ENCODE measurements at places on chromosomes 16 and 17.

GRCh38 chr17:20284570-20285295 lies 182.6 kb downstream of the LGALS9B start:
- DNase-seq = no peak

- DNase-seq = no peak
These were observed 524 bp downstream of the STRADA start for GRCh38 chr17:63741143-63741407.

DNA sequence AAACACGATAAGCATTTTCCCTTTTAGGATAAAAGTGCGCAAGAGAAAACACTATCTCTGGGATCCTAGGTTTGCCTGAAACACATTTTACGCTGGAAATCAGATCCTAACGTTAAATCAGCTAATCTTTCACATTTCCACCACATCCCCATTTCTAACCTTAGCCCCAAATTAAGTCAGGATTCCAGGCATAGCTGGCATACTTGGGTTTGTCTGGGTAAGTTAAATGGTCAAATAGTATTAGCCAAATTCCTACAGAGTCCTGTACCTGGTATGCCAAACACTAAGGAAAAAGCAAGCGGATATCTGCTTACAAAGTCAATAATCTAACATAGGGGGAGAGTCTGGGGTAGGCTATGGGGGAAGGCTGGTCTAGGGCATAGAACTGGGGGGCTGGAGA lies 557.4 kb upstream of the ZFHX3 start:
- DNase-seq = no peak

DNA sequence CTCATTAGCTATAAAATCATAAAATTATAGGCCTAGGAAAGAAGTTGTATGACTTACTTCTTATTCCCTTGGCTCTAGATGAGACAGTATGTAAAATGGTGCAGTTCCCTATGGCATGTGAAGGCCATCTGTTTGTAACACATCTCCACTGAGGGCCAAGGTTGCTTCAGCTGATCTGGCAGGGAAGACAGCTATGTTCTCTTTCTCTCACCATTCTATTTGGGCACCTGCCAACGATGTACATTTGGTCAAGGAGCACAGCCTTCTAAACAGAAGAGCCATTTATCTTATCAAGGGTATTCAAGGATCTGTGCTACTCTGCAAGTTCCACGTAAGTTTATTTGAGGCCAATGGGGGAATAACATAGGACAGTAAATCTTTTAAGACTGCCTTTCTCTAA lies 129.8 kb upstream of the TOM1L1 start:
- DNase-seq = no peak

DNA sequence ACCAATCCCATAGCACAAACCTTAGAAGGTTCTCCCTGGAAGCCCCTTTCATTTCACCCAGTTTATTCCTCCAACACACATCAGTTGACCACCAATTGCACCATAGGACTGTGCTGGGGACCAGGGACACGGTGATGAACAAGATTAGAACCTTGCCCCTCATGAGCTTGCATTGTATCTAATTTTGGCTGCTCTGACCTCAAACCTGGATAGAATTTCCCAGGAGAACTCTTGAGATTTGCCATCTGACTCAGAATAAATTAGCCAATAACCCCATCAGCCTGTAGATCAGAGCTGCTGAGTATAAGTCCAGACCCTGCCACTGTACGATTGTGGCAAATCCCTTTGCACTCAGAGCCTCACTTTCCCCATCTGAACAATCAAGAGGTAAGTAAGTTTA lies 52.1 kb downstream of the CDH11 start:
- DNase-seq = no peak

GRCh38 chr17:65173284-65173793 lies 36.2 kb downstream of the RGS9 start:
- peak; percentile 38 for DNase-seq

GRCh38 chr16:80176114-80176513 lies 364.7 kb upstream of the DYNLRB2 start:
- DNase-seq = no peak

DNA sequence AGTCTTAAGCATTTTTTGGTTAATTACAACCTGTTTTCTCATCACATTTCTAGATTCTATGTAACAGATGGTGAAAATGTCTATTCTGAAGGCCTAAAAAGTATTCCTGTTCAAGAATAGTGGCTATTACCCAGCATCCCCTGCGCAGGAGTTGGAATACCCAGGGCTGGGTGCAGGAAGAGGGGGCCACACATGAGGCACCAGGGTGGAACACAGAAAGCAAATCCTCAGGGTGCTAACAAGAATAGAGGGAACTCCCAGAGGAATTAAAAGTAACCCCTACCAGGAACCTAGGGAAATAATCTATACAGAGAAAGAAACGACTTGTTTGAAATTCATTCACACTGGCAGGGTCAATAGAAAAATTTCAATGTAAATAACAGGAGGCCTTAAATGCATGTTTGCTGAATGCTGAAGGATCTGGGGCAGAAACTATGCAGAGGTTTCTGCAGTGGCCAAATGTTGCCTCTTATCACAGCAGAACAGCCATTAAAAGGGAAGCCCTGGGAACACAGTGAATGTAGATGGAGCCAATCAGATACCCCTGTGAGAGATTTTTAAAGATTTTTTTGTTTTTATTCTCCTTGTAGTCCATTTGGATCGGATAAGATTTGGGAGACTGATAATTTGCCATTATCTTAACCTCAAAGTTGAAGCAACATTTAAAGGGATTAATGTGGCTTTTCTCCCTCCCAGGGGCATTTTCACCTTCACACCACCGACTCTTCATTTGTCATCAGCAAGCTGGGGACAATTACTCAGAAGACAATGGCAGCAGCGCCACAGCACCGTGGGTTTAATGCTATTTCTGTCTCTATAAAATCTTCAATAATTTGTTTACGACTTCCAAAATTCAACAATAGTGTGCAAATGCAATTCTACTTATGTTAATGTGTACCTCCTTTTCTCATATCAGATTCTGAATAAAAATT lies 196.0 kb upstream of the PSMD7 start:
- no peak for DNase-seq

GRCh38 chr17:17782523-17783115 lies 54.2 kb downstream of the SREBF1 start:
- peak; percentile 69 for DNase-seq

DNA sequence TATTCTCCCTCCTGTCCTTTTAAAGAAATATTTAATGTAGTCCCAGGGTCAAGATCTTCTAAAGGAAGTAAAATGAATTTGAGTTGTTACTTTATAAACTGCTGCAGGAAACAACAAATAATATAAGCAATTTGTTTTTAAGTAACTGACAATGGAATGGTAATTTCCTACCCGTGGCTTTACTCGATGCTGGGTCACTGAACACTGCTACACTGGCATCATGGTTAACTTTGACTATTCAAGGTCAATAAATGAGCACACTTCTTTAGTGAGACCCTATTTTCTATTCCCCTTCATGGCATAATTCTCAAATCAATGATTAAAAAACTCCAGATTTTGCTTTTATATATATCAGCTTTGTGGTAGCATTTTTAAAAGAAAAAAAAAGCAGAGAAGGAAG lies 22.1 kb upstream of the ERCC4 start:
- no peak for DNase-seq

GRCh38 chr17:7307686-7308624 lies 527 bp downstream of the EIF5A start:
- no peak for DNase-seq

- no peak for DNase-seq
These were observed 25.9 kb upstream of the EFCAB13 start for GRCh38 chr17:47297661-47298400.

GRCh38 chr17:39867084-39867879 lies 720 bp upstream of the ZPBP2 start:
- no peak for DNase-seq

GRCh38 chr16:87170310-87170709 lies 146.9 kb downstream of the C16orf95 start:
- DNase-seq = no peak

DNA sequence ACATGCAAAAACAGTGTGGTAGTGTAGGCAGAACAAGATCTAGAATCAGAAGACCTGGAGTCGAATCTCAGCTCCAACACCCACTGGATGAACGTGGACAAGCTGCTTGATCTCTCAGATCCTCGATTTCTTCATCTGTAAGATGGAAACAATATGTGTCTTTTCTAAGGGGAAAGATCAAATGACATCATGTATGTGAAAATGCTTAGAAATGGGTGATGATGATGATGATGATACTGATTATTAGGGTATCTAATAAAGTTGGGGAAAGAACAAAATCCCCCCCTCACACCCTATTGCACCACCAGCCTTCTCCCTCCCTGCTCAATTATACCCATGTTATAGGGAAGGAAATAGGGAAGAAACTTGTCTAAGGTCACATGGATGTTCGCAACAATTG lies 10.9 kb downstream of the DYNLL2 start:
- no peak for DNase-seq

DNA sequence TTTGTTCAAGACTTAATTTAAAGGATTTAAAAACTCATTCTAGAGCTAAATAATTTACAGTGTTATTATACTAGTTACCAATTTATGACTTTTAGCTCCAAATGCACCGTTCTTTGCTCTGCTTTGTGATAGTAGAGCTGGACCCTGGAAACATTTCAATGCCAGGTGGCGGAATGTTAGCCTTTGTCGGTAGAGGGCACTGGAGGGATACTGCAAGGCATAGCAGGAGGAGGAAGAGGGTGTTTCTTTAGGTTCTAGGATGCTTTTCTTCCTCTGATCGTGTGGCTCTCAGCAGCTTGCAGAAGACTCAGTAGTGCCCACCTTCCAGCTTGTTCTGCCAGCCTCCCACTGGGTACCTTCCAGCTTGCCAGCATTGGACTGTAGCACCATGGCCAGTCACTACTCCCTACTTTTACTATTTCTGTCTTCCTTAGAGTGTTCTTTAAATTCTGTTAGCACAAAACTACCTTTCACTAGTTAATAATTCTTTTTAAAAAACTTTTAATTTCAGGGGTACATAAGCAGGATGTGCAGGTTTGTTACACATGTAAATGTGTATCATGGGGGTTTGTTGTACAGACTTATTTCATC lies 325.3 kb downstream of the UTP18 start:
- no peak for DNase-seq

DNA sequence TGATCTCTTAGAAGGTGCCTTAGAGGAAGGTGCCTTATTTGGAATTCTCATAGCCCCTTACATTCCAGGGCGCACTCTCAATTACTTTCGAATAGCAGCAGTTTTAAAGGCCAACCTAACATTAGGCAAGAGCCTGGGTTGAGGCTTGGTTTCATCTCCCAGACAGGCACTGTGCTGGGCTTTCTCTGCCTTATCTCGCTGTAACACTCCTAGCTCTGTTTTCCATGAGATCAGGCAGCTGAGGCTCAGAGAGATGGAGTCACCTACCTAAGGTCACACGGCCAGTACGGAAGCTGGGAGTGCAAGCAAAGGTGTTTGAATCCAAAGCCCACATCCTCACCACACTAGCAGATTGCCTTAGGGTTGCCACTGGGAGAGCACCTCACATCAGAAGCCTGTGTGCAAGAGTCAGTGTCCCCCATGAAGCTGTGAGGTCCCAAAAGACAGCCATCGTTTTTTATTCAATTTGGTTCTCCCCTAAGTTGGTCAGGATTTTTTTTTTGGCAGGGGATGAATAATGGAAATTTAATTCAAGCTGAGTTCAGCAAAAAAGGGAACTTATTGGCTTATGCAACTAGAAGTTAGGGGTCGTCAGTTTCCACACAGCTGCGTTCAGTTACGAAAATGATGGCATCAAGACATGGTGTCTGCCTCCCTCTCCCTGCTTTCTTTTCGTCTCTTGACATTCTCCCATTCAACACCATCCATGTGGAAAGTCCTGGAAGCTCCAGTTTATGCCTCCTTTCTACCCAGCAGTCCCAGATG lies 206.4 kb downstream of the KATNIP start:
- DNase-seq = no peak

DNA sequence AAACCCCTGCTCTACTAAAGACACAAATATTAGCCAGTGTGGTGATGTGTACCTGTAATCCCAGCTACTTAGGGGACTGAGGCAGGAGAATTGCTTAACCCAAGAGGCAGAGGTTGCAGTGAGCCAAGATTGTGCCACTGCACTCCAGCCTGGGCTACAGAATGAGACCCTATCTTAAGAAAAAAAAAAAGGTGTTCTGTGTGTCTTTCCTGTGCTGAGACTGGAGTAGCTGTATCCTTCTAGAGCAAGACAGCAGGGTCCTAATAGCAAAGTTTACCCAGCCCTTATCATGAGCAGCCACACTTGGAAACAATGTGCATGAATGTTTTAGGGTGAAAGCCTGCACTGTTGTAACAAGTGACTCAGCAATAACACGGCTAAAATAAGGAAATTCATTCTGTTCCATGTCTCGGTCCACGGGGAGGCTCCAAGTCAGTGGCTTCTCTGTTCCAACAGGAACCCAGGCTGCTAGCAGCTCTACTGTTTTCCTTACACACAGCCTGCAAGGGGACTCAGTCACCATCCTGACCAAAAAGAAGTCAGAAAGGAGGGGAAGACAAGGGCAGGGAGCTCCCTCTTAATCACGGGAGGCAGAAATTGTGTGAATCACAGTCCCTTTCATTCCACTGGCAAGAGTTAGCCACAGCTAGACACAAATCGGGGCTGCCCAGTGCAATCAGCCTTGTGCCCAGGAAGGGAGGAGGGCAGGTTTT lies 7.1 kb upstream of the SLC5A11 start:
- no peak for DNase-seq

DNA sequence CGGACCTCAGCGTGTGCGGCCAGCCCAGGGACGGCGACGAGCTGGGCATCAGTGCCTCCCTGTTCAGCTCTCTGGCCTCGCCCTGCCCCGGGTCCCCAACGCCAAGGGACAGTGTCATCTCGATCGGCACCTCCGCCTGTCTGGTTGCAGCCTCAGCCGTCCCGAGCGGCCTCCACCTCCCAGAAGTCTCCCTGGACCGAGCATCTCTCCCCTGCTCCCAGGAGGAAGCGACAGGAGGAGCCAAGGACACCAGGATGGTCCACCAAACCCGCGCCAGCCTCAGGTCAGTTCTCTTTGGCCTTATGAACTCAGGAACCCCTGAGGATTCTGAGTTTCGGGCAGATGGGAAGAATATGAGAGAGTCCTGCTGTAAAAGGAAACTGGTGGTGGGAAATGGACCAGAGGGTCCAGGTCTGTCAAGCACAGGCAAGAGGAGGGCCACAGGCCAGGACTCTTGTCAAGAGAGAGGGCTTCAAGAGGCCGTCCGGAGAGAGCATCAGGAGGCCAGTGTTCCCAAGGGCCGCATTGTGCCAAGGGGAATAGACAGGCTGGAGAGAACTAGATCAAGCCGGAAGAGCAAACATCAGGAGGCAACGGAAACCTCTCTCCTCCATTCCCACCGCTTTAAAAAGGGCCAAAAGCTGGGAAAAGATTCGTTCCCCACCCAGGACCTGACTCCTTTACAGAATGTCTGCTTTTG lies 825 bp downstream of the HASPIN start:
- no peak for DNase-seq

DNA sequence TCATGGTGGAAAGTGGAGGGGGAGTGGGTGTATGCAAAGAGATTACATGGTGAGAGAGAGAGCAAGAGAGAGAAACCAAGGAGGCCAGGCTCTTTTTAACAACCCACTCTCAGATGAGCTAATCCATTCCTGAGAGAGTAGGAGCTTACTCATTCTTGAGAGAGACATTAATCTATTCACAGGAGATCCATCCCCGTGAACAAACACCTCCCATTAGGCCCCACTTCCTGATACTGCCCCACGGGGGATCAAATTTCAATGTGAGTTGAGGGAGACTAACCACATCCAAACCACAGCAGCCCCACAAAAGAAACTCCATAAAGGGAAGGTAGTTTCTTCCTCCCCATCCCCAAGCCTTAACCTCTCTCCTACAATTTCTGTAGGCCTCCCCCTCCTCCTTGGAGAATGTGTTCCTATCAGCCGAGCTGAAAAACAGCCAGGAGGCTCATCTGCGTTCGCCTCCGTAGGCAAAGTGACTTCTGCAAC lies 450.0 kb downstream of the NPIPA7 start:
- no peak for DNase-seq

GRCh38 chr16:68499006-68499405 lies 40.1 kb upstream of the ZFP90 start:
- no peak for DNase-seq
